ENCODE measurements at places on chromosomes 2 and 18. TPM values are rescaled to one million over a fixed set of nuclear protein-coding genes. Genes with fewer than 3 reads are reported as not detected.

Gene SKOR2
- total RNA-seq: 1.4 TPM

Gene DSG1
- total RNA-seq: 2.8 TPM

Gene RASGRP3
- total RNA-seq: 26.3 TPM

Gene TTN
- total RNA-seq: 30.8 TPM

Gene TMEM178A
- total RNA-seq: 3.4 TPM

Gene CMPK2
- 15.4 TPM for total RNA-seq

Gene GTF2A1L
- total RNA-seq: 24.4 TPM

Gene TUBB8B
- 8.9 TPM for total RNA-seq

Gene MOGAT1
- total RNA-seq: not detected

Gene CRYGD
- not detected for total RNA-seq

DNA sequence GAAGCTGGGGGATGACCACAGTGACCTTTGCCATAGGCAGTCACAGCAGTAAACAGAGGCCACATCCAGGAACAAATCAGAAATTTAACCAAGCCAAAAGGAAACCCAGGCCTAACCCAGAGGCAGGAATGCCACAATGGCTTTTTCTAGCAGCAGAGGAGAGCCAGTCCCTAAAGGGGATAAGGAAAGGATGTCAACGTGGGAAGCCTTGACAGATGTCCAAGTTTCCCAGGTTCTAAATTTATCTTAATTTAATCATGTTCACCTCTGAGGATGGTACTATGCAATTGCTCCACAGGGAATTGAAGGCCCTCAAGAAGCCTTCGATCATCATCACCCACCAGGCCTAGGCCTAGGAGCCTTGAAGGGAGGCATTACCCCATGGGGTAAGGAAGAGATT is 374.7 kb downstream of the TNS1 start:
- H3K36me3 ChIP-seq: no peaks in the 10 kb centered on the region
- DNase-seq: no peak
- peak overlapping the region; percentile 55 for H3K27ac ChIP-seq
- H3K27me3 ChIP-seq: no peaks in the 10 kb centered on the region
- H3K4me3 ChIP-seq: no peak overlapping the region
- H3K4me1 ChIP-seq: peaks cover 6% of the 10 kb centered on the region

DNA sequence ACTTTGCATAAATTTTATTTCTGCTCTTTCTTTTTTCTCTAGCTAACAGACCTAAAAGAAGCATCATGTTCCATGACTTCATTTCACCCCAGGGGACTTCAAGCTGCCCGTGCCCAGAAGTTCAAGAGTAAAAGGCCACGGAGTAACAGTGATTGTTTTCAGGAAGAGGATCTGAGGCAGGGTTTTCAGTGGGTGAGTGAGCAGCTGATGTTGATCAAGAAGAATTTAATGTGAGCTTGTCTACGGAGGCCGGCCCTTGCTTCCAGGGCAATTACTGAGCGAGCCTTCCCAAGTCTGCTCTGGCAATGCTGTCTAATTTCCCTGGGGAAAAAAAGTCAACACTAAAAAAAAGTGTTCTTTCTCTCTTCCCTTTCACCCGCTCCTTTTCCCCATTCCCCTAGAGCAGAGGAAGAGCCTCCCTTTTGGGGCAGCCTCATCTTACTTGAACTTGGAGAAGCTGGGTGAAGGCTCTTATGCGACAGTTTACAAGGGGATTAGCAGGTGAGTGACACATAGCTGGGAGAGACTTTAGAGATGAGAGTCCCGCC is 1.2 kb downstream of the CDK15 start:
- no peaks in the 10 kb centered on the region for H3K36me3 ChIP-seq
- no peak overlapping the region for H3K27ac ChIP-seq
- H3K4me3 ChIP-seq: no peak overlapping the region
- no peaks in the 10 kb centered on the region for H3K27me3 ChIP-seq
- DNase-seq: peak; percentile 60

- no peak for DNase-seq
- no peaks in the 10 kb centered on the region for H3K36me3 ChIP-seq
- H3K27me3 ChIP-seq: no peaks in the 10 kb centered on the region
- H3K27ac ChIP-seq: no peak overlapping the region
These were observed 421.4 kb downstream of the SETBP1 start for GRCh38 chr18:45102126-45102525.

DNA sequence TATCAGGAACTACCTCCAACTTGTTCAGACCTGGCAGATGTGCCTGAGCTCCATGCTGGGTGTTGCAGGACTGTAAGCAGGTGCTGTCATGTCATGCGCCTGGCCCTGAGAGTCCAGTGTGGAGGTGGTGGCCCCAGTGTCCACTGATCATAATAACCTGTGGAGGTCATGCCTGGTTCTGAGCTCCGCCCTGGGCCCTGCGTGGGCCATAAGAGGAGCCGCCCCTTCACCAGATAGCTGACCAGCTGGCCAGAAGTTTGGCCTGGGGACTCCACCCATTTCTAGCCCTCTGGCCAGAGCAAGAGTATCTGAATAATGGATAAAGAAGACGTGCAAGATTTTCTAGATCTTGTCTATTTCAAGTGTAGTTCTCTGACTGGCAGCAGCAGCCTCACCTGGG is 72.4 kb downstream of the CTIF start:
- no peaks in the 10 kb centered on the region for H3K27me3 ChIP-seq
- H3K36me3 ChIP-seq: no peaks in the 10 kb centered on the region
- peaks cover 74% of the 10 kb centered on the region for H3K4me1 ChIP-seq
- no peak for DNase-seq
- peak overlapping the region; percentile 82 for H3K27ac ChIP-seq

DNA sequence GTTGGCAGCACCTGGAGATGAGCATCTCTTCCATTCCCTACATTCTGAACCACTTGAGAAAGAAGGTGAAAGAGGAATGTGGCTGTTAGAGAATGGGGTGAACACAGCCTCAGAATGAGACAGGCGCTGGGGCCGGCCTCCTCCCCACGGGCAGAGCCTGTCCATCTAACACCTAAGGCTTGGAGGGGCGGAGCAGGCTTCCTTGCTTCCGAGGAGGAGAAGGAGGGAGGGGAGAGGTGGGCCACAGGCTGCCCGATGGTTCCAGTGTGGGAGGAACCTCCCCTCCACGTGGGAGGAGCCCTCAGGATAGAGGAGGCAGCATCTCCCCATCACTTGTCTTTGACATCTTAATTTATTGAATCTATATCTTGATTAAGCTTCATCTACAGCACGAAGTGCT is 68.6 kb downstream of the CIB4 start:
- H3K27ac ChIP-seq: no peak overlapping the region
- no peaks in the 10 kb centered on the region for H3K4me1 ChIP-seq
- no peaks in the 10 kb centered on the region for H3K36me3 ChIP-seq
- H3K4me3 ChIP-seq: no peak overlapping the region

DNA sequence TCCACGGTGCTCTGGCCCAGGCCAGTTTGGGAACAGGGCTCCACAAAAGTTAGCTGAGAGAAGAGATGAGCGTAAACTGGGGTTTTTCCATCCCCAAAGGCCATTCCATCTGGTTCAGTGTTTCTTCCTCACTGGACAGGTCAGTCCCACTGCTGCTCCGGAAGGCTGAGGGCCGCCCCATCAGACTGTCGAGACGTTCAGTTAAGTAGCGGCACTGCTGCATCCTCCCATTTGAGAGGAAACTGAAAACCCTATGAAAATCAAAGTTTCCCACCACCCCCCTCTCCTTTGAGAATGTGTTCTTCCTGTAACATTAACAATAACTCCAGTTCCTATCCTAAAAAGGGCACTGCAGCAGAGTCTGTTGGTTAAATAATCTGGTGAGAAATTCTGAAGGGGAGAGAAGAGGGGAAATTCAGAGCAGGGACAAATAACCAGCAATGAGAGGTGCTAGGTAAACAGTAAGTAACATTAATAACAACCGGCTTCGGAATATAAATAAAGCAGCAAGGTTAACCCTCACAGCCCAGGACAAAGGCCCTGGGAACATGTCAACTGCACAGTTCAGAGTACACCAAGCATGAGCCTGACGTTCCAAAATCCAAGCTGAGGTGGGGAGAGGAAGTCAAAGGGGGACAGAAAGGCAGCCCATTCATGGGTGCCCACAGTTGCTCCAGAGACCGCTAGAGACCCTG is 55.4 kb downstream of the UXS1 start:
- H3K4me1 ChIP-seq: no peaks in the 10 kb centered on the region
- no peaks in the 10 kb centered on the region for H3K36me3 ChIP-seq
- DNase-seq: no peak
- H3K27ac ChIP-seq: no peak overlapping the region

GRCh38 chr2:239201531-239201876 is 199.3 kb downstream of the HDAC4 start:
- peaks cover 14% of the 10 kb centered on the region for H3K4me1 ChIP-seq
- peak; percentile 86 for DNase-seq
- H3K4me3 ChIP-seq: no peak overlapping the region
- no peaks in the 10 kb centered on the region for H3K36me3 ChIP-seq
- no peaks in the 10 kb centered on the region for H3K27me3 ChIP-seq

- no peaks in the 10 kb centered on the region for H3K4me1 ChIP-seq
- no peak for DNase-seq
- H3K4me3 ChIP-seq: no peak overlapping the region
- no peaks in the 10 kb centered on the region for H3K36me3 ChIP-seq
- H3K27me3 ChIP-seq: no peaks in the 10 kb centered on the region
These were observed 513.7 kb upstream of the ID2 start for GRCh38 chr2:8168022-8168717.

DNA sequence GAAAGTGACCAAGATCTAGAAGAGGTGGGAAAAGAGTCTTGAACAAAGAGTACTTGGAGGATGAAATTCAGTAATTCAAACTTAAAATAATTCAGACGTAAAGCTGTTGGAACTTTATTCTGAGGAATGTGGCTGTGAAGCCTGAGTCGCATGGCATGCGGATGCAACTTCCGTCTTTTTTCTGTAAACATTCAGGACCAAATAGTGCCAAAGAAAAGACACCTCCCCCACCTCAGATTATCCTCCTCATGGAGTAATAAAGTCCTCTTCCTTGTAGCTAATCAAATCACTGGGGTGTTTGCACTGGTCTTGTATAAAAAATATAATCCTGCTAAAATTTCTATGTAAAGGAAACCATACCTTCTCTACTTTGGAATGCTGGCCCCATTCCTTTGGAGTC is 790.4 kb downstream of the TSN start:
- no peak overlapping the region for H3K4me3 ChIP-seq
- no peaks in the 10 kb centered on the region for H3K4me1 ChIP-seq
- DNase-seq: no peak
- H3K27me3 ChIP-seq: no peaks in the 10 kb centered on the region
- H3K36me3 ChIP-seq: no peaks in the 10 kb centered on the region
- no peak overlapping the region for H3K27ac ChIP-seq

GRCh38 chr2:30216157-30216556 is 15.2 kb upstream of the LBH start:
- no peak overlapping the region for H3K4me3 ChIP-seq
- no peaks in the 10 kb centered on the region for H3K4me1 ChIP-seq
- no peaks in the 10 kb centered on the region for H3K27me3 ChIP-seq
- DNase-seq: no peak

DNA sequence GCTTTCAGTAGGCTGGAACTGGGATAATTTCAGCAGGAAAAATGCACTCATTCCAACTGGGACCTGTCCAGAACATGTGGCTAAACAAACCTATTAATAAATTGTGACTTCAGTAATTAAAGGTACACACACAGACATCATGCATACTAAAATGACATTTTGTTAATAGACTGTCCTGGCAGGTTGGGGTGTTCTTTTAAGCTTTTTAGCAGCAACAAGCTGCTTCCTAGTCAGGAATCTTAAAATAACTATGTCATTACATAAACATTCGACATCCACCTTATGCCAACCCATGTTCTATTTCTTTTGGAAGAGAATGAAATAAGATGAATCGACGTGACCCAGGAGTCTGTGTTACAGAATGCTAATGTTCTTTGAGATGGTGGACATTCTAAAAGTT is 435.7 kb downstream of the TXNL1 start:
- H3K4me1 ChIP-seq: no peaks in the 10 kb centered on the region
- DNase-seq: no peak
- no peaks in the 10 kb centered on the region for H3K27me3 ChIP-seq
- no peaks in the 10 kb centered on the region for H3K36me3 ChIP-seq

GRCh38 chr2:149585166-149585885 is 2.2 kb downstream of the MMADHC start:
- DNase-seq: no peak
- no peak overlapping the region for H3K27ac ChIP-seq

DNA sequence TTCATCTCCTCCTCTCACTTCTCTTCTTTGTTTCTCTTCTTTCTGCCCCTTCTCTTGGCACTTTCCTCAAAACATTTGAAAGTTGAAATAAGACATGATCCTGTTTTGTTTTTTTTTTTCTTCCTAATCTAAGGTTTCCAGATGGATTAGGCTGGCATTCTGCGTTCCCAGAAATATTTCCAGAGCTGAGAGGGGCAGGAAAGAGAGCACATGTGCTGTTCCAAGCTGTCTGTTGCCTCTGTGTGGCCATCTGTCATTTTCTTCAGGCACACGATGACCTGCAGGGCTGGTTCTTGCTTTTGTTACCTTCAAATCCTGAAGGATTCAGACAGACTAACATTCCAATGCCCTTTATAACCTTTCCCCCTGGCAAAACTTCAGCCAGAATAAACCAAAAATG is 142.9 kb downstream of the RNF144A start:
- no peaks in the 10 kb centered on the region for H3K27me3 ChIP-seq
- no peak overlapping the region for H3K27ac ChIP-seq
- no peak for DNase-seq

DNA sequence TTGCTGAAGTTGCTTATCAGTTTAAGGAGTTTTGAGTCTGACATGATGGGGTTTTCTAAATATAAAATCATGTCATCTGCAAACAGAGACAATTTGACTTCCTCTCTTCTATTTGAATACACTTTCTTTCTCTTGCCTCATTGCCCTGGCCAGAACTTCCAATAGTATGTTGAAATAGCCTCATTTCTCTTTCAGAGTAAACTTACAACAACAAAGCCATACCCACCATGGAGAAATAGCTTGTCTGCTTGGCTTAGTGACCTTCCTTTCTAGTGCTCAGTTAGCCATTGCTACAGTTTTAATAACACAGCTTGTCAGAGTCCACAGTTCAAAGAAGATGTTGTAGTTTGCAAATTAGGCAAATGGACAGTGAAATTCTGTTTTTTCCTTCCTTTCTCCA is 228.0 kb downstream of the ETAA1 start:
- DNase-seq: no peak
- H3K36me3 ChIP-seq: no peaks in the 10 kb centered on the region
- no peaks in the 10 kb centered on the region for H3K4me1 ChIP-seq
- no peak overlapping the region for H3K4me3 ChIP-seq
- H3K27me3 ChIP-seq: no peaks in the 10 kb centered on the region
